Midbrain (tissue), 1 donor: ENCODE measurements at places on chromosomes 12 and 14.

- no peak for DNase-seq
Measured at GRCh38 chr12:28032811-28033537, 60.4 kb upstream of the PTHLH start.

GRCh38 chr12:29148596-29148910 is 525 bp upstream of the FAR2 start:
- no peak for DNase-seq

DNA sequence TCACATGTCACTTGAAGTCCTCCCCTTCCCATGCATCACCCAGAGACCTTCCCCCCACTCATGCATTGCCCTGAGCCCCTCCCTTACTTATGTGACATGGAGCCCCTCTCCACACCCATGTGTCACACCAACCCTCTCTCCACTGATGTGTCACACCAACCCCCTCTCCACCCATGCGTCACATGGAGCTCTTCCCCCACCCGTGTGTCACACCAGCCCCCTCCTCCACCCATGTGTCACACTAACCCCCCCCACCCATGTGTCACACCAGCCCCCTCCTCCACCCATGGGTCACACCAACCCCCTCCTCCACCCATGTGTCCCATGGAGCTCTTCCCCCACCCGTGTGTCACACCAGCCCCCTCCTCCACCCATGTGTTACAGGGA is 30.4 kb downstream of the RTL1 start:
- DNase-seq, result no peak

DNA sequence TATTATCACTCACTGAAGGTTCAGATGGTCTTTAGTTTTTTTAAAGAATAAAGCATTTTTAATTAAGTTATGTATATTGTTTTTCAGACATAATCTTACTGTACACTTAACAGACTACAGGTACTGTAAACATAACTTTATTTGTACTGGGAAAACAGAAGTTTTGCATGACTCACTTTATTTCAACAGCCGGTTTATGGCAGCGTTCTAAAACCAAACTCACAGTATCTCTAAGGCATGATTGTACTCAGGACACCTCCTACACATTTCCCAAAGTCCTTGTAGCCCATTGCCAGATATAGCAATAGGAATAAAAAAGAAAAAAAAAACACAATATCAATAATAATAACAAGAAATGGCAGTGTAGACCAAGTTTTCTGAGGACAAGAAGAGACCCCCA is 1341.4 kb downstream of the FSCB start:
- DNase-seq, result no peak

DNA sequence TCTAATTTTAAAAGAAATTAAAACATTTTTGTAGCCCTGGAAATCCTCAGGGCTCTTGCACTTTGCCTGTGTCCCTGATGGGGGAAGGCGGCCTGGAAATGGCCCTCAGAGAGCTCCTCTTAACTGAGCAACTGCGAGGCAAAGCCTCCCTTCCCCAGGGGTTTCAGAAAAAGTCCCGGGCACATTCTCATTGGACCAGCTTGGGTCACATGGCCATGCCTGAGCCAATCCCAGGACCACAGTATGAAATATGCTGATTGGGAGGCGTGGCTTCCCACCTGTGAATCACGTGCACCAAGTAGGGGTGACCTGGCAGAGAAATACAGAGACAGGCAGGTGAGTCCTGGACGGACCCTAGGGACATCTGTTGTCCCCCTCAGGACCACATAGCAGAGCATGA is 90.4 kb upstream of the SFSWAP start:
- DNase-seq, result no peak

GRCh38 chr14:103109535-103110441 is 13.5 kb upstream of the TNFAIP2 start:
- DNase-seq, result no peak

DNA sequence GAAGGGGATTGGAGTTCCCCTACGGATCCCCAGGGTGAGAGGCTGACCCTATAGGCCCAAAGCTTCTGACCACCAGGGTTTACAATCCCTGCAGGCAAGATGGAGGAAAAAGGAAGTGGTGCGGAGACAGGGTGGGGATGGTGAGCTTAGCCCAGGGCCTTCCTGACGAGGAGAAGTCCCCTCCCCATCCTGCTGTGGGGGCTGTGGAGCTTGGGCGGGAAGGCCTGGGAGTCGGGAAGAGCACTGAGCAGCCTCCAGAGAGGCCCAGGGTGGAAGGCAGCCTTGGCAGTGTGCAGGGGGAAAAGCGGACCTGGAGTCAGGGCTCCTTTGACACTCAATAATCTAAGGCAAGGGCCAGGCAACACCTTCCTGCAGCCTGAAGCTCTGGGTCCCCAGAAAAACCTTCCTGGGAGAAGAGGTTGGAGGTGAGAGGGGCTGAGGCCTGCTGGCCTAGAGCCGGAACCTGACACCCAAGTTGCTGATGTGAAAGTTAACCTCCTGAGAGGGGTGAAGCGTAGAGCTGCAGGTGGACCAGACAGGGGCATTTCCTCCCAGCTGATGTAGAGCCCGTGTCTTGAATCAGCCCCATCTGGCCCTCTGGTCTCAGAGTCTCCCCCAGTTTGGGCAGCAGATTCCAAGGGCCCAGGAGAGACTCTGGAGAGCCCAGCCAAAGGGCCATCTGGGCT is 6.0 kb downstream of the HDAC7 start:
- no peak for DNase-seq

DNA sequence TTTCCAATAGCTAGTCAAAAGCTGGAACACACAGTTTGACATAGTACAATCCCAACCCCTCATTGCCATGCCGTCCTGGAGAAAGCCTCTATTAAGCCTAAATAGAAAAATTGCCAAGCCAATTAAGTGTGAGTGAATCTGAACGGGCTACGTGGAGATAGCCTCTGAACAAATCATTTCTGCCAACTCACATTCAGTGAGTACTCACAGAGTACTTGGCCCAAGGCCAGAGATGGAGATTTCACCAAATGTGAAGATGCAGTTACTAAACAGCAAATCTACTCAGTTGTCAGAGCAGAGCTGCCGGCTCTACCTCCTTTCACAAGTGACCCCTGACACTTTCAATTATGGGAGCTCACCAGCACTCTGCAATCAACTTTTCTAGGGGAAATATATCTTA is 350.0 kb downstream of the GALC start:
- DNase-seq, result no peak

DNA sequence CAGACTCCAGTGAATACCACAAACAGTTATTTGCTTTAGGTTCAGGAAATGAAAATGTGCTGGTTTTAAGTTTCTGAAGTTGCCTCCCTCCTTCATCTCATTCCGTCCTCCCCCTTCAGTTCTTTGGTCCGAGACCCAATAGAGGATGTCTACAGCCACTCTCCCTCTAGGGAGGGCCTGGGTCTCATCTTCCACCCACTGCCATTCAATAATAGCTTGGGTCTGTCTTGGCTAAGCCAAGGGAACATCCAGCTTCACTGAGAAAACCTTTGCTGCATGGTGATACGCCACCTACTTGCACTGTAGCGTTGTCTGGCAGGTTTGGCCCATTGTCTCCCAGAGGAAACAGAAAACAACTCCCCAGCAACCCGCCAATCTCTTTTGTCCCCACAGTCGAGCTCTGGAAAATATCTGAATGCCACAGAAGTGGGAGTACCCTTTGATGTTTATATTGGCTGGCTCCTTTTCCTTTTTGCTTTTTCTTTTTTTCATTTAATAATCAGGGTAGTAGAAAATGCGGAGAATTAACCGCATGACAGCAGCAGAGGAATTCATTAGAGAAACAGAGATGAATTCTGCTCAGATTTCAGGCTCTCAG is 380.1 kb downstream of the RAD51B start:
- DNase-seq, result no peak

DNA sequence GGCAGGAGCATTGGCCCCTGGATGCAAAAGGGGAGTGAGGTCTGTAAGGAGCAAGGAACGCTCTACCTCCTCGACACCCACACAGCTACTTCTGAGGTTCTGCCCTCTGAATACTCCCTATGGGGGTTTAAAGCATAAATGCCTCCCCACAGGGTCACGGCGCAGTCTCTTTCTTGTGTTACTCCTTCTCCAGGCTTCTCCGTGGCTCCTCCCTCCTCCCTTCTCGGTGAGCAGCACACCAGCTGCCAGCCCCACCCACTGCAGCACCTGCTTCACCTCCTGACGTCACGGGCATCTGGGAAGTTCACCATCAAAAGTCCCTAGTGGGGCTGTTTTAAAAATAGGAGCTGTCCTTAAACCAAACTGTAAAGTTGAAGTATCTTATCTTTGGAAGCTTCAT is 67.3 kb downstream of the SPTB start:
- DNase-seq, result no peak

GRCh38 chr12:8685051-8685450 is 12.7 kb upstream of the RIMKLB start:
- no peak for DNase-seq

GRCh38 chr14:96156804-96157760 is 47.6 kb upstream of the BDKRB2 start:
- DNase-seq, result no peak

GRCh38 chr12:130179621-130180020 is 17.4 kb downstream of the FZD10 start:
- no peak for DNase-seq

DNA sequence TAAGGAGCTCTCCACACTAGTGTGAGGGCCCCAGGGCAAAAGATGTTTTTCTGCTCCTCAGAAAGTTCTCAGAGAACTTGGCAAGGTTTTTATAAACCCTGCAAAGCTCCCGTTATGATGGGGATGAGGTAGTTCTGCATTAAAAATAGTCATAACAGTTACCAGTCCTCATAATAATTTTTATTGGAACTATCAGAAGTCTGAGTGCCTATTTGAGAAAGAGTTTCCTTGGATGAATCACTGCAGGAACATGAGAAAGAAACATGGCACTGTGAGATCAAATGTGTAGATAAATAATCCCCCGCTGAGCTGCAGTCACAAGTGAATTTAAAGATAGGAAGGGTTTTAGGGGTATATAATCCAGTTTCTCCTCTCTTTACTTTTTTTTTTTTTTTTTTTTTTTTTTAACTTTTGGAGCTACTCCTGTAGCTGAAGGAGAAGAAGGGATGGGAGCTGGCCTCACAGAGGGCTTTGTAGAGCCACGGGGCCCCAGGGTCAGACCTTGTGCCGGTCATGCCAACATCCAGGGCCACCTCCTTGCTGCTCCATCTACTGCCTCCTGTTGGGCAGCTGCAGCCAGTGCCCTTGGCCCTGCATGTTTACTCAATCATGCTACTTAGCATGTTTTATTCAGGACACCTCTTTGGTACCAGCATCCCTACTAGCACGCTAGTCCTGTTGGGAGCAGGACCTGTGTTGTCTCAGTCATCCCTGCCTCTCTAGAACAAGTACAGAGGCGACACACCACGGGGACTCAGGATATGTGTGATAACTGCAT is 39.5 kb downstream of the EVL start:
- DNase-seq, result no peak

- no peak for DNase-seq
Measured at GRCh38 chr14:32426028-32426427, 96.9 kb downstream of the AKAP6 start.

GRCh38 chr12:47353508-47353907 is 273.7 kb upstream of the AMIGO2 start:
- DNase-seq, result no peak

GRCh38 chr12:67784831-67785230 is 136.3 kb downstream of the DYRK2 start:
- no peak for DNase-seq

GRCh38 chr12:14931359-14931758 is 7.0 kb downstream of the ERP27 start:
- no peak for DNase-seq

GRCh38 chr12:52321418-52321817 is 220 bp upstream of the KRT83 start:
- DNase-seq, result peak; percentile 18

DNA sequence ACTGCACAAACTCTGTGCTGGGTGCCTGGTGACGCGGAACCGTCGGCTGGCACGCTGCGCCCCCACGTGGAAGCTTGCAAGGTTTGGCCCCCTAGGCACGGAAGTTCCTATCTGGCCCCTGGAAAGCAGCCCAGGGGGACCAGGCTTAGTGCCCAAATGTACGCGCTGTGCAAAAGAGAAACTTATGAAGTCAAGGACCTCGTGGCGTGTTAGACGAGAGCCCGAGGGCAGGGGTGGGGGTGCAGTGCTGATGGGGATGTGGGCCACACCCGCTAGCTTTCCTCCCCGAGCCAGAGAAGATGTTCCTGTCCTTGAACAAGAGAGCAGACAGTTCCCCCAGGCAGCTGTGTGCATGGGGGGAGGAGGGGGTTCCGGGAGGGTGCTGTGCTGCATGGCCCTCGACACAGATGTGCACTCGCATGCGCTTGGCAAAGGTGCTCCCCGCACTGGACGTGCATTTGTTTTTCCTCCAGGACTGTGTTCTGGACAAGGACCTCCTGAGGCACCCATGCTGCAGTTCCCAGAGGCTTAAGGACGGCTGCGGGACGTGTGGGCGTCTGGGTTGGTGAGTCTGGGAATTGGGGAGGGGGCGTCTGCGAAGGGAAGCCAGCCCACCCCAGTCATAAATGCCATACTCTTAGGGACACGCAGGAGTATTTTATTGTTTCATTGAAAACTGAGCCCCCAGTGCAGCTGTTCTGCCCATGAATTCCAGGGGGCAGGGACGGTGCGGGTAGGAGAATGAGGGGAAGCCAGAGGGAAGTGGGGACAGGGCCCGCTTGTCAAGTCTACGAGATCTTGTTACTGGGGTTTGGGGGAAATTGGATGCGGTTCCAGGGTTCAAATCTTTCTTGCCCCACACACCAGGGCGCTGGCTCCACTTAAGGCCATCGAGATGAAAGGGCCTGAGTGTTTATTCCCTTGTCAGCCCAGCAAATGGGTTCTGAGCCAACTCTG is 80.0 kb downstream of the NTF3 start:
- no peak for DNase-seq

GRCh38 chr12:47560415-47560814 is 145.4 kb downstream of the RPAP3 start:
- no peak for DNase-seq

DNA sequence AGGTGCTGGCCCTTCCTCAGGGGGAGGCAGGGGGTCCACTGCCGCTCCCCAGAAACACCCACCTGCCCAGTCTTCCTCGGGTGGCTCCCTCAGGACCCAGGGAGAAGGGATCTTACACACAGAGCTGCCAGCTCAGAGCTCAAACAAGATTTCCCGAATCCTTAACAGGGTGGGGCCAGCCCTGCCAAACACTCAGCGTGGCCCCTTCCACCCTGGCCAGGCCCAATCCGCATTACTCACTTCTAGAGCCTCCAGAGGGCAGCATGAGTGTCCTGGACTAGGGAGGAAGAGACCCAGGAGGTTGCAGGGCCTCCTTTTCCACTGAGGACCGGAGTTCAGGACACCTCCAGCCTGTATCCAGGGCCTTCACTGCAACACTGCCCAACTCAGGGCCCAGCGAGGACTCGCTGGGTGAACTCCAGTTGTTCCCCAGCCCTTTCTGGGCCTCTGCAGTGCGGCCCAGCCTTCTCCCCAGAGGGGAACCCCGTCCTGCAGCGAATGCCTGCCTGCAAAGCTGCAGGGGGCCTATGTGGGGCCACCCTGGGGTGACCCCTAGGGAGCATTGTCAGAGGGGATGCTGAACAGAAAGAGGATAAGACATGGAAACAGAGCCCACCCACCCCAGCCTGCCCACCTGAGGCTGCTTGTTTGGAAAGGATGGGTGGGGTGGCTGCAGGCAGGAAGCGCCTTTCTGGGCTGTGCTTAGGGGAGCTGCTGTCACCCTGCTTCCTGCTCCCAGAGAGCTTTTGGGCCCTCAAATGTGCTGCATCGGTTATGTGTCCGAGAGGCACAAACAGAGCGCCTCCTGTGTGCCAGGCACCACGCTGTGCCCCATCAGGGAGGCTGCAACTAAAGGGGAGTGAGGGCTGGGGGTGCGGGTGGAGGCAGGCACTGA is 43.8 kb downstream of the CCNK start:
- no peak for DNase-seq

- no peak for DNase-seq
Measured at GRCh38 chr12:107393043-107393717, 292.4 kb upstream of the PWP1 start.
